SK-MEL-5 (cell line): ENCODE measurements at places on chromosomes 4 and X.

DNA sequence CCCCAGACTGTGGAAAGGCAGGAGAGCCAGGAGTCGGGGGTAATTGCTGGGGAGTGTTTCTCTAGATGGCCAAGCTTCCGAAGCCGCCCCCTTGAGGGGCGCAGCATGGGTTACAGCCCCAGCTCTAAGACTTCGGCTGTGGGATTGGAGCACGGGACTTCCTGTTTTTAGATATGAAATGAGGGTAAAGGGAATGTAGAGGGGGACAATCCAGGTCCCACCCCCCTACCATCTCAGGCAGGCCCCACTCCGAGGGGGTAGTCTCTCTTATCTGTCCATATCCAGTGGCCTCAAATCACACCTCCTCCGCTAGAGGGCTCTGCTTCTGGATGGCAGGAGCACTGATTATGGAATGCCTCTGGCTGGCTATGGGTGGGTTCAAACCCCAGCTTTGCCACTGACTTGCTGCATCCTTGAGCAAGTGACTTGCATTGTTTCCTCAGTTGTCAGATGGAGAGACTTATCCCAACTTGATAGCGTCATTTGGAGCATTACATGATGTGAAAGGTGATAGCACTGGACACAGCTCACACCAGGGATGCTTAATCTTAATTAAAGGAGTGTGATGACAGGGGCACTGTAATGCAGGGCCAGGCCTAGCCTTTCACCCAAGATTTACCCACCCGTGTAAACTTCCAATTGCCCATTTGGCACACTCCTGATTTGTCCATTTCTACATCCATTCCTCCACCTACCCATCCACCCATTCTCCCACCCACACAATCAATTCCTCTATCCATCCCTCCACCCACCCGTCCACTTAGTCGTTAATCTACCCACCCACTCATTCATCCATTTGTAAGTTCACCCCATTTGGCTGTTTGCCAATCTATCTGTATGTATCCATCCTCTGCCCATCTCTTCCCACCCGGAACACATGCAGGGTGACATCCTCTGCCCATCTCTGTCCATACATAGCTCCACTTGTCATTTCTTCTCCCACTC is 848 bp upstream of the KCND1 start:
- peak; percentile 67 for DNase-seq

- DNase-seq: no peak
Observed at GRCh38 chr4:154781983-154782293, 866 bp downstream of the RBM46 start.

DNA sequence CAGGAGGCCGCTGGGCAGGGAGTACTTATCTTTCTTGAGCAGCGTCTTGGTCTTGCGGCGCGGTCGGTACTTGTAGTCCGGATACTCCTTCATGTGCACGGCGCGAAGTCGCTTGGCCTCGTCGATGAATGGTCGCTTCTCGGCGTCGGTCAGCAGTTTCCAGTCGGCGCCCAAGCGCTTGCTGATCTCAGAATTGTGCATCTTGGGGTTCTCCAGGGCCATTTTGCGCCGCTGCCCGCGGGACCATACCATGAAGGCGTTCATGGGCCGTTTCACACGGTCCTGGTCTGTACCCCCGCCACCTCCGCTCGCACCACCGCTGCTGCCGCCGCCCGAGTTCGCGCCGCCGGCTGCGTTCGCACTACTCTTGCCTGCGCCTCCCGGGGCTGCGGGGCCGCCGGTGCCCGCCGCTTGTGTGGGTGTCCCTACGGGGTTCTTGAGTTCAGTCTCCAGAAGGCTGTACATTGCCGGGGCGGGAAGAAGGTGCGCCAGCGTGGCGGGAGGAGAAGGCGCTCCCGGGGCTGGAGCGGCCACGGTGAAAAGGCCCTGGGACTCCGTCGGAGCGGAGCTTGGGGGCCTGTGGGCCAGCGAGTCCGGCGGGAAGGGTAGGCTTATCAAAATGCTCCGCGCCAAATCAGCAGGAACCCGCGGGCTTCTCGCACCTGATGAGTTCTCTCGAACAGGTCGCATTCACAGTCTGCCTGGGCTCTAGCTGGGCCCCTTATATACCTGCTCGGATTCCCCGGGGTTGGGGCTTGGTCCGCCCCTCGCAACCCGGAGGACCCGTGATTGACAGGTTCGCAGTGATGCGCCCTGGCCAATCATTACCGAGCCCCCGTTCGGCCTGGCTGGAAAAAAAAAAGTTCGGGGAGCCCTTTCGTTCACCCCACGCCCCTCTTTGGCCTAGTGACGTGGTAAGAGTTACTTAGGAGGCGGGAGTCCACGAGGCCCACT is at the start of gene SOX3:
Gene SOX3 (minus strand): TSS at position 699 of the 954 bp plus-strand sequence. CDS start 9 bp downstream, at position 690.
- DNase-seq: no peak

- DNase-seq: peak; percentile 63
Observed at GRCh38 chr4:26496207-26496783, 6.0 kb upstream of the CCKAR start.

DNA sequence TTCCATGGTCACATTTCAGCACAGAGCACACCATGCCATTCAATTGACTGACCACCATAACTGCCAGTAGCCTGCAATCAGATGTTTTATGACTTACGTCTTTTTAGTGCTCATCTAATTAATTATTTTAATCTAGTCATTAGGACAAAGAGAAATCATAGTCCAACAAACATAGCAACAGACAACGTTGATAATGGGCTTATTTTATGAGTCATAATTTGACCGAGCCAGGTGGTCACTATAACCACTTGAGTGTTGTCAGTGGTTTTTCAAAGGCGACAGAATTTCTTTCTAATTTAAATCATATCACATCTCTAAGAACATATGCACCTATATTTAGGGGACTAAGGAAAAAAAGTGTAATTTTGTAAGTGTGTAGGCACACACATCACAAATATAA is 1.9 kb downstream of the SEC24D start:
- no peak for DNase-seq

GRCh38 chr4:142091691-142092182 is 455.4 kb downstream of the IL15 start:
- DNase-seq: peak; percentile 20

DNA sequence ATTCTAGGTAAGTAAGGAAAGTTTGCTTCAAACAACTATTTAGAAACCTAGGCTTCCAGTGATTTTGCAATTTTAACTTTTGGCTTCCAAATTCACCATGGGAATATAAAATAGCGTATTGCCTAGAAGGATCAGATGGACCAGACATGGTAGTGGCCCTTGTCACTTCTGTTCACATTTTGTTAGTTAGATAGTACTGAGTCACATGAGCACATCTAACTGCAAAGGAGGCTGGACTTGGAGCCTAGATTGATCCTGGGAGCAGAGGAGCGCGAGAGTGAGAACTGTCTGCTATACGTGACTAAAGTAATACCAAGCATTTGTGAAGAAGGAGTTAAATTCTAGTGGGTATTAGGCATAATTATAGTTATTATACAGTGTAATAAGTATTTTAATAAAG is 102.4 kb downstream of the ARHGAP24 start:
- no peak for DNase-seq

GRCh38 chr4:85125688-85126087 is 159.2 kb upstream of the WDFY3 start:
- DNase-seq: no peak

GRCh38 chrX:6223516-6223915 is 5.2 kb downstream of the NLGN4X start:
- no peak for DNase-seq

- no peak for DNase-seq
Observed at GRCh38 chrX:133741303-133741702, 244.1 kb downstream of the GPC3 start.

DNA sequence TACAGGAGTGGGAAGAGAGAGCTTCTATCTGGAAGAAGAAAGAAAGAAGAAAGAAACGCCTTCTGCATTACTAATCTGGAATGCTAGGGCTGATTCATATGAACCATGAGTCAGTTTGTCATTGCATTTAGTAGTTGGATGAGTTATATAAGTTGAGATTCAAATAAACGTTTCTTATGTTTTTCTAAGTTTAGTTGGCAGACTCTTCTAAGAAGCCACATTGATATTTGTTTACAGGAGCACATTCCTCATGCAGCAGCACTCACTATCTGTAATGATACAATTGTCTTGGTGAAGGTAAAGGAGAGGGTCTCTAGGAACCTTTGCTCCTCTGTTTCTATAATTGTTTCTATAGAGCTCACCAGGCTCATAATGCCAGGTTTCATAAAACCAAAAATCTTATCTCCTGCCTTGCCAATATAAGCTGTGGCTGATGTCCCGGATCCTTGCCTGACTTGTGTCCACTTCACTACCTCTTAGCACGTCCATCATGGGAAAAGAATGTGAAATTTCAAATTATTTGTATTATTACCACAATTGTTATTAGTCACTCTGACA is 39.5 kb downstream of the HOPX start:
- peak; percentile 33 for DNase-seq

- DNase-seq: no peak
Observed at GRCh38 chr4:27894951-27895350, 1034.3 kb downstream of the STIM2 start.

DNA sequence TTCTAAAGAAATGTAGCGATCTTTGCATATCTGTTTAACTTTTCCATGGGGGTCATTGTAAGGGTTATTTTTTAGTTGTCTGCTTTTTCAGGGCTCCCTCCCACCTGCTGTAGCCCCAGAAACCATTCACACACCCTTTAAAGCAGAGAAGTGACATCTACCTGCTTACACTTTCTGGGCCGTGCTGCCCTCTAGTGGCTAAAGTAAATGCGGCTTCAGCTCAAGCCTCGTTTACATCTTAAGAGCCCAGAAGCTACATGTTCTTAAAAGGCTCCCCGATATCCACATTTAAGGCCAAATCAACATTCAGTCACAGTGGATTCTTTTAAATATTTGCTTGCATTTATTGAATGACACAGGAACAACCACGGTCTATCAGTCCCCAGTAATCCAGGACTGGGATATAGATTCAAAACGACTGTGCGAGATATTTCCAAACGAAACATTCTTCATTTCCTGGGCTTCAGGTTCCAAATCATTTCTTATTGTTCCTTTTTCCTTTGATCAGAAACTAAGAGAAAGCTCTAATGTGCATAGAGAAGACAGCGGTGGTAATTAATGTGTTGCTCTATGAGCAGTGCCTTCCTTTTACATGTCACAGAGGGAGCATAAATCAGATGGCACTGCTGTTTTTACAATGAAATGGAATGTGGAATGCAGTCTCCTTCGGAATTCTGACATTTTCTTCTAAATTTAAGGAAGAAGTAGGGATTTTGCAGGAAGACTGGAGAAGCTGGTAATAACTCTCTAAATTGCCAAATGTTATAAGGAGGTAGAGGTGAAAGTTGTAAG is 119.9 kb downstream of the RASGEF1B start:
- DNase-seq: peak; percentile 66

DNA sequence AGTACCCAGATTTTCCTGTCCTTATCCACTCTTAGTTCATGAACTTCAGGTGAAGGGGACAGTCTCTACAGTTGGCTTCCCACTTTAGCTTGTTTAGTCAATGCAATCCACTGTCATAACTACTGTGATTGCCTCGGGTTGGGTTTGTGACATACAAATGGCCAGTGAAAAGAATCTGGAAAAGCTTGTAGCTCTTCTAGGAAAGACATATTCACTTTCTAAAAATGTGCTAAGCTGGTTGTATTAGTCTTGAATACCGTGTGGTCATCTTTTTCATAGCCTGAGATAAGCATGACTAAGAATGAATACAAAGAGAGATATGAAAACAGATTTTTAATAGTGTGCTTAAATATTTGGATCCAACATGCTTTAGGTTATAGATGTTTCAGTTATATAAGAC is 1443.5 kb upstream of the IGFBP7 start:
- no peak for DNase-seq

- peak; percentile 80 for DNase-seq
Observed at GRCh38 chrX:14528629-14529289, 577 bp upstream of the GLRA2 start.

DNA sequence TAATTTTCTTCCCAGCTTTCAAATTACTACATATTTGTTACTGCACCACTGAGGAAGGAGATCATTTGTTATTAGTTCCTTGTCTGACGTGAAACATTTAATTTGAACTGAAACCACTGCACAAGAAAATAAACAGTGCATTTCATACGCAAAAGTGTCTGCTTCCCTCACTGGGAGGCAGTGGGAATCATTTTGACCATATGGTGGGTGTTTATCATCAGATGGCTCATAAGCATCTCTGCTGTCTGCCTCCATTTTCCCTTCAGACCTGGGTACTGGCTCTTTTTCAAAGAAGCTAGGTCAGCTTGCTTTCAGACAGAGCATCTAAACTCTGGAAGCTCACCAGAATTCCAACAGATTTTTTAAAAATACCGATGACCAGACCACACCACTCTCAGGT is 135.2 kb downstream of the PCDH19 start:
- no peak for DNase-seq
